ENCODE measurements at places on chromosomes 2 and 18.

GRCh38 chr2:43220229-43220751 is 6.1 kb downstream of the ZFP36L2 start:
- no peak for DNase-seq

- no peak for DNase-seq
Observed at GRCh38 chr18:46184727-46185126, 80.5 kb downstream of the HAUS1 start.

DNA sequence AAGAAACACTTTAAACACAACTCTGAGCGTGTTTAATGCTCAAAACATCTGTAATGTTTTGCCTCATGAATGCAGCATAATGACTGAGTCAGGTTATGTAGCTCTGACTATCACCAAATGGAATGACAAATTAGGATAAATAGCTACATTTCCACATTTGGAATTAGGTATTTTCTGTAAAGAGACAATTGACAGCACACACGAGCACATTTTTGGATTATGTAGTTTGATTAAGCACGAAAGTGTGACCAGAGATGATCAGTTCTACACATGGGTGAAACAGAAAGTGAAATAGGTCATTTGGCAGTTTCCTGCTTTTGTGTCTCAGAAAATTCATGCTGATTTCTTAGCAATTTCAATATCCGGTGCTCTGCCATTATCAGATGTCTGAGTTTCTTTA is 29.0 kb downstream of the LPIN1 start:
- no peak for DNase-seq

- DNase-seq, result no peak
Observed at GRCh38 chr18:69890558-69890957, 57.1 kb downstream of the CD226 start.

DNA sequence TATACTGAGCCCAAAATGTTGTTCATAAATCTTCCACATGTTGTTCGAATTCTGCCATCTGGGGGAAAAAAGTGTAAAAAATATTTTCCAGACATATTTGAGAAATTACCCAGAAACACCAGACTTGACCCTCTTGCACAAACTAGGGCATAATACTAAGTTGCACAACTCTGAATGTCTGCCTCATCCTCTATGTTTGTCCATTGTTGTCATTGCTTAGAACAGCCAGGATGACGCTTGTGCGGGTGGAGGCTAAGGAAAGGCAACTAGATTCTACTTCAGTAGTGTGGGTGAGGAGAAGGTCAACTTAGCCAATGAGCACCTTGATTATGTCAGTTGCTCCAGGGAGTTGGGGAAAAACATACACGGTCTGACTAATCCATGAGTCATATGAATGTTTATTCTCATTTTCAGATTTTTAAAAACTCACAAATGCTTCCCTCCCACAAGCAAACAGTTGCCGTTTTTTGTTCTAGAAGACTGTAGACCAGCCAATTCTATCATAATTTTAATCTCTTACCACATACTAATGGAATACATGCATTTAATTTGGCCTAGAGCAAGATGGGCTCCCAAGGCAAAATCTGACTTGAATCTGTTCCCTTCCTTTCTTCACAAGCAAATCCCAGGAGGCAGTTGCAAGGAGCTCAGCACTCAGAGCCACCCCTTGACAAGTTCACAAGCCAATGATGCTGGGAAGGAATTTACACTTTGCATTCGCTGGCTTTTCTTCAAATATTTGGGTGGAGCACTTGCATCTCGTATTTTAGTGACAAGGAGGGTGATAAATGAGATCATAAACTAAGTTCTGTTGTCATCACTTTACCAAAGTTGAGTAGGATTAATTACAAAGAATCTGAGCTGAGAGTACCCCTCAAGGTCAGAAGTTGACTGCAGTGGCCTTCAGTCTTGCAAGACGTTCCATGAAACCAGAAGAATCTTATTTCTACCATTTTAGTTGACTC is 163.2 kb upstream of the TWIST2 start:
- DNase-seq, result no peak

DNA sequence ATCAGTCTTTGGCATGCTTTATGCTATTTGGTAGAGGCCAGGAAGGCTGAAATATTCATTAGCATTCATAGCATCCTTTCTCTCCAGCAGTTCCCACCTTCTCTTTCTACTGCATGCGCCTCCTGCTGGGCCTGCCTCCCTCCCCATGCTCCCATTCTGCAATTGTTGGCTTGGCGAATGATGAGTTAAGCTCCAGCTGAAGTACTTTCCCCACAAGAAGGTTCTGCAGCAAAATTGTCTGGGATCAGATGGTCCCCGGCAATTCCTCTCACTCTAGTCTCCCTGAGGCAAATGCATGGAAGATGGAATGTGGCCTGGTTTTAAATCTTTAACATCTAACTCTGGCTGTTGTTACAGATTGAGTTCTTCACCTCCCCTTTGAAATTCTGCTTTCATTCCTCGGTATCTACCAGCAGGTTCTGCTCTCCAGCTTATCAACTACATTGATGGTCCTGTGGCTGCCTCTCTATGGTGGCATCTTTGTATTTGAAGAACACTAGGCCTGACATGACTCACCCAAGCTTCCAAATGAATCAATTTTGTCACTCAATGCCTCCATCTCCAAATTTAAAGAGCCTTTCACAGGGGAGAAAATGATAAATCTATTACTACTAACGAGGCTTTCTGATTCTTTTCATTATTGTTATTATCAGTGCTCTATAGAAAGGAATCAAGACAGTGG is 55.9 kb downstream of the KCTD18 start:
- no peak for DNase-seq

GRCh38 chr2:88959480-88960204 is 268.2 kb downstream of the RPIA start:
- no peak for DNase-seq

DNA sequence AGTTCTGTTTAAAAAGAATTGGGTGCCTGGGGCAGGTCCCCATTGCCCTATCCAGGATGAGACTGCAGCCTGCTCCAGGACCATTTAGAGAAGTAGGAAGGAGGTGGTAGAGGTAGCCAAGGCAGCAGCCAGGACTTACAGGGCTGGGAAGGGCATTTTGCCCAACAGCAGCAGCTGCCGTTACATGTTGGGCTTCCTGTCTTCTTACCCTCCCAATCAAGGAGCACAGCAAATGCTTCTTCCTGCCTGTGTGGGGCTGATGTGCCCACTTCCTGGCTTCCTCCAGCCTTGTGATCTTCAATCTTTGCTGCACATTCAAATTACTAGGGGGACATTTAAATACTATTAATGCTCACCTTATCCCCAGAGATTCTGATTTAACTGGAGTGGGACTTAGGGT is 112.0 kb downstream of the QPCT start:
- DNase-seq, result no peak

GRCh38 chr2:218876562-218877219 is 4.0 kb upstream of the WNT10A start:
- peak; percentile 52 for DNase-seq

- DNase-seq, result no peak
Observed at GRCh38 chr2:228701506-228701905, 520.0 kb upstream of the SPHKAP start.

- DNase-seq, result no peak
Observed at GRCh38 chr2:197924483-197924882, 120.1 kb downstream of the PLCL1 start.

GRCh38 chr2:27754138-27754588 is 17.4 kb upstream of the MRPL33 start:
- DNase-seq, result peak; percentile 48

GRCh38 chr2:184793176-184793575 is 194.8 kb downstream of the ZNF804A start:
- DNase-seq, result no peak

DNA sequence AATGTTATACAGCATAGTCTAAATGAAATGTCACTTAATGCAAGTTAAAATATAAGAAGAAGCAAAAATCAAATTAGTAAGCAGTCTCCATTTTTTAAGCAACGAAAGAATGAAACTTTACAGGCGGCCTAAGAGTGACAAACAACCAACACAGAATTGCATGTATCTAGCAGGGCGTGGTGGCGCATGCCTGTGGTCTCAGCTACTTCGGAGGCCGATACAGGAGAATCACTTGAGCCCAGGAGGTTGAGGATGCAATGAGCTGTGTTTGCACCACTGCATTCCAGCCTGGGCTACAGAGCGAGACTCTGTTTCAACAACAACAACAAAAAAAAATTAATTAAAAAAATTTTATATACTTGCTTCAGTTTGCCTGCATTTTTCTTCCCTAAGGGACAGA is 16.6 kb downstream of the RBMS1 start:
- no peak for DNase-seq

GRCh38 chr2:225998653-225999052 is 599.1 kb downstream of the NYAP2 start:
- DNase-seq, result no peak

DNA sequence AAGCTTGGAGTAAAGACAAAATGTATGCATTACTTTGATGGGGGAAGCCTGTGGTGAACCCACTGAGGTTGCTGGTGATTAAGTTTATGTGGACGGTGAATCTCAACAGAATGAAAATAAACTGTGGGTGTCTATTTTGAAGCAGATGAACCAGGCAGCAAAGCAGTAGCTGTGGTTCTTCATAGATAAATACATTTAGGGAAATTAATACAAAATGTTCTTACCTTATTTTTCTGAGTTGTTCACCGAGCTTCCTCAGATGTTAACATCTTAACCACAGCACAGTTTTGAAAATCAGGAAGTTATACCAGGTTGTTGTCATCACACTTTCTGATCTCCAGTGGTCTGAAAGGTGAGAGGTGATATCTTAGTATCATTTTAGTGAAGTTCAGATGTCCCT is 53.9 kb downstream of the NCK2 start:
- no peak for DNase-seq

- DNase-seq, result no peak
Observed at GRCh38 chr18:59570796-59571195, 126.4 kb downstream of the CCBE1 start.

DNA sequence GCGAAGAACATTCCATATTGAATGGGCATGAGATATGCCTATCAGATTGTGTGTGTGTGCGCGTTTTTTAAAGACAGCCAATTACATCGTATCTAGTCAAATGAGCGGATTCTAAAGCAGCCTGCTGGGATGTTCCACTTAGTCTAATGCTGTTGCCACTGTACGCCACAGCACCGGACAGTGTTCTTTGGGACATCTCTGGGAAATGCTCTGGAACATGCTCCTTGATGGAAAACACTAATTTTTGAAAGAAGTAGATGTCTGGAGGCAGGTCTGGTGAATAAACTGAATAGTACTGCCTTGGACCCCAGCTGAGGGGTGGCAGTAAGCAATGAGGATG is 3.6 kb upstream of the TMEM150A start:
- no peak for DNase-seq

Measured in NCI-H526 (cell line).